ENCODE measurements at places on chromosomes 2 and 18.

DNA sequence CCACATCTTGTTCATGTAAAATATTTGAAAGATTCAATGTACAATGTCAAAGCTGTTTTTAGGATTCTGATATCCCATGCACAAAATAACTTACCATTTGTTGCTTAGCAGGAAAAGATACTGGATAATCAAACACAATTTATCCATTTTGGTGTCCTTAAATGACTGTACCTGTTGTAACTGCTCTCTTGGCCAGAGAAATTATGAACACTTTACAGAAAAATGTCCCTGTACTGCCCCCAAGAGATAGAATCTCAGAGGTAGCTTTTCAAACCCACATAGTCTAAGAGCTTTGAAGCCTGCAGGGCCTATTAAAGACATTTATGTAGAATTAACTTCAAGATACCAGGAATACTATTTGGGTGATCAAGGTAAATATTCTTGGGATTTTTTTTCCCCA, 12.2 kb upstream of the ME2 start:
- DNase-seq = peak; percentile 34

GRCh38 chr2:198102856-198103255, 298.5 kb downstream of the PLCL1 start:
- no peak for DNase-seq

DNA sequence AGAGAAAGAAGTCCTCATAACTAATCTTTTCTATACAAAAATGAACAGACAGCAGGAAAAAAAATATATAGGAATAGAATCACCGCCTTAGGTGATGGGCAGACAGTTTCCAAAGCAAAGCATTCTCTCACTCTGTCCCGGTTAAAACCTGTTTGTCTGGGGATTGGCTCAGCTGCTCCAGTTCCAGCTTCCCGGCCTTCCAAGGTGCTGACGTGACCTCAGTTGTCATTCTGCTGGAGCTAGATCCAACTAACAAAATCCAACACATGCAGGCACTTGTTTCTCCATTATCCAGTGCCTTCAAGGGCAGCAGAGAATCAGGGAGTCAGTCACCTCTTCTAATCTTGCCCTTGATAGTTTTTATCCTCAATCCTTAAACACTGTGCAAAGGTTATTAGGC, 52.8 kb downstream of the IKZF2 start:
- no peak for DNase-seq

- no peak for DNase-seq
Observed at GRCh38 chr2:9983401-9984216, 32.1 kb downstream of the GRHL1 start.

GRCh38 chr2:217459680-217460405, 543.0 kb downstream of the TNS1 start:
- no peak for DNase-seq

- no peak for DNase-seq
Observed at GRCh38 chr2:224211181-224211480, 172.0 kb upstream of the SERPINE2 start.

- DNase-seq = no peak
Observed at GRCh38 chr2:111940333-111941196, 42.2 kb downstream of the MERTK start.

GRCh38 chr2:226818930-226819329, 16.9 kb upstream of the RHBDD1 start:
- no peak for DNase-seq

DNA sequence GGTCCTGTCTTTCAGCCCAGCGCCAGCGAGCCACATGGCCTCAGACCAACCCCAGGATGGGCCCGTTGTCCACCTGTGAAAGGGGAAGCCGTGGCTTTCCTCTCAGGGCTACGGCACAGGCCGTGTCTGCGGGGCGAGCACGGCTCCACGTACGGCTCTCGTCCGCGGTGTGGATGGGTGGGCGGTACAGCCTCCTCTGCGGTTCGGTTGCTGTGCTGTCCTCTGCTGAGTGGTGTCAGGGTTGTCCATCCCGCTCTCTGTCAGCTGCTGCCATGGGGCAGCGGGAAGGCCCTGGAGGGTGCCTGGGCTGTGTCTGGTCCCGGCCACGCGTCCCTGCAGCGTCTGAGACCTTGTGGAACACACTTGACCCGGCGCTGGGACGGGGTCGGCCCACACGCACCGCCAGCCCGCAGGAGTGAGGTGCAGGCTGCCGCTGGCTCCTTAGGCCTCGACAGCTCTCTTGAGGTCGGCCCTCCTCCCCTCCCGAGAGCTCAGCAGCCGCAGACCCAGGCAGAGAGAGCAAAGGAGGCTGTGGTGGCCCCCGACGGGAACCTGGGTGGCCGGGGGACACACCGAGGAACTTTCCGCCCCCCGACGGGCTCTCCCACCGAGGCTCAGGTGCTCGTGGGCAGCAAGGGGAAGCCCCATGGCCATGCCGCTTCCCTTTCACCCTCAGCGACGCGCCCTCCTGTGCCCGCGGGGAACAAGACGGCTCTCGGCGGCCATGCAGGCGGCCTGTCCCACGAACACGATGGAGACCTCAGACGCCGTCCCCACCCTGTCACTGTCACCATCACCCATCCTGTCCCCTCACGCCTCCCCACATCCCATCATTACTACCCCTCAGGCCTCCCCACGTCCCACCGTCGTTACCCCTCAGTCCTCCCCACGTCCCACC, 128.7 kb downstream of the NFATC1 start:
- peak; percentile 73 for DNase-seq

- DNase-seq = no peak
Observed at GRCh38 chr2:188701836-188702235, 272.3 kb upstream of the COL3A1 start.

GRCh38 chr18:32190209-32190608, 370 bp downstream of the MEP1B start:
- DNase-seq = no peak

GRCh38 chr18:57208047-57208446, 61.2 kb downstream of the BOD1L2 start:
- DNase-seq = no peak

DNA sequence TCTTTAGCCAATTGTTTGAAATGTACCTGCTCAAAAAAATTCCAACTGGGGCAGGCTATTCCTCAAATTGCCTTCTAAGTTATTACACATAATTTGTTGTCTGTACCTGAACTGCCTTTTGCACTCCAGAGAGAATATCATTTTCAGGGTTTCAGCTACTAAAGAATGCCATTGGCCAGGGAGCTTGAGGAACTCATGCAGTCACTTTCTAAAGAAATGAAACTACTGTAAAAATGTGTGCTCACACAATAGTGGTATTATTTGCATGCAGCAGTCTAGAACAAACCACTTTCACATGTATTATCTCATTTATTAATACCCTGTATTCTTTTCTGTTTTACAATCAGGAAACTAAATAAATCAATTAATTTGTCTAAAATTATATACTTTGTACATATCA, 152.2 kb downstream of the PID1 start:
- peak; percentile 6 for DNase-seq

DNA sequence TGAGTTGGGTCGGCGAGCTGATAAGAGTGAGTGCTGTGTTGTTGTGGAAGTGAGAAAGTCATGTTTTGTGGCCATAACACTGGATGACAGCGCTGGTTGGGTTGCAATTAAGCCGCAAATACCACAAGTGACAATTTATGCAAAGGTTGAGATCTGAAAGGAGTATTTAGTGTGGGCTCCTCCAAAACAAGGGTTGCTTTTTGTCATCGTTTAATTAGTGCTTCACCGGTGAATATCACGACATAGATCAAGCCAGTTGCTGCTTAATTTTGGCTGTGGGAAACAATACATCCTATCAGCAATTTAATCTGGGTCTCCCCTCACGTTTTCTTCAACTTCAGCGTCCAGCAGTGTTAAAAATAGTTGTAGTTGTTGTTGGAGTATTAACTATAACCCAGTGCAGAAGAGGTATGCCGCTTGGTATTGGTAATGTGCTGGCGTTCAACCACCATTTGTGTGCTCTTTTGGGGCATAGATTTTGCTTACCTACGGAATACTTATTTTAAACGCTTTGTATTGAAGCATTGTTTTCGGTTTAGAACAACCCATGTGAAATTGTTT, 662 bp downstream of the ACVR2A start:
- DNase-seq = peak; percentile 69

DNA sequence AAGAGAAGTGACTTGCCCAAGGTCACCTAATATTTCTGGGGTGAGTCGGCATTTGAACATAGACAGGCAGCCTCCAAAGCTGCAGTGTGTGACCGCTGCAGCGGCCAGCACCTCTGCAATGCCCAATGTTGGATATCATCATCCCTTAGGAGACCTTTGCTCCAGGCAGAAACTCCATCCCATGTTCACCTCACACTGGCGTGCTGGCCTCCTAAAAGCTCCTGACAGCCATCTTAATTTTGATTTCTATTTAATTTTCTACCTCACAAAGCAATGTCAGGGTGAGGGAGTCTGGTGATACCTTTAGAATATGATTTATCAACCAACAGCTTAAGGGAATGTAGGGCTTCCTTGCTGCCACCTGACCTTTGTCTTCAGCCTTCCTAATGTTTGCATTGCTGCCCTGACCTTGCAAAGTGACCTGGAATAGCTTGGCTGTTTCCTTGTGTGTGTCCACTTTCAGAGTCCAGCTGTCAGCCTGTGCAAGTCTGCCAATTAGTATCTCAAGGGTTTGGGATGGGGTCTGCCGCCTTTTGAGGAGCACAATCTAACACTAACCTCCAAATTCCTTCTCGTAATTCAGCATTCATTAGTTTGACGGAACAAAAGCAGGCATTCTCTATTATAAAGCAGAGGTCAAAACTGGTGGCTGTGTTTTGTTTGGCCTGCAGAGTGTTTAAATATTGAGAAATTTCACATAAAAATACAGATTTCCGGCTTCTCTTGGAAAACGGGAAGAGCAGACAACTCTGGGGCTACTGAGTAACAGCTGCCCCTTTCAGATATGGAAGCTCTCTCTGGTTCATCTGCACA, 127.6 kb downstream of the PLEKHM3 start:
- no peak for DNase-seq

DNA sequence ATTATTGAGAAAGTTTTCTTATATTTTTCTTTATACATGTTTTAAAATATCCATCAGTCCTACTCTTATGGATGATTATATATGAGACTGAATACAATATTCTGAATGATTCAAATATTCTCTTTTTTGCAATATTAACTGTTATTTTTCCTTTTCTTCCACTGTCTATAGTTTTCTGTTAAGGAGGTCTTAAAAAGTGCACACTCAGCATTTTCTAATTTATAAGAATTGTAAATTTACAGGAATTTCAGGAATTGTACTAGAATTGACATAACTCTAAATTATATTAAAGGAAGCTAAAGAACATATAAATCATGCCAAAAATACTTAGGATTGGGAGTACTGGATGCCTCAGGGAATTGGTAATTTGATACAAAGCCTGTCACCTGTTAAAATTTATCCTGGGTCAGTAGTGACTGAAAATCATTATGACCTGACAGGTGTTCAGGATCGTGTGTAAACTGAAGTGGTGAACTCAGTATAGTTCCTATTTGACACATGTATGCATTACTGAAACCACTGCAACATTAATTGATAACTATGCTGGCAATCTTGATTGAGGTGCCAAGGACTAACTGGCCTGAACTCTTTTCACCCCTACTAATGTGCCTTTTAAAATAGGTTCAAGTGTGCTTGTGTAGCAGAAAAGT, 30.4 kb downstream of the MSTN start:
- no peak for DNase-seq
